GM20000 (cell line): ENCODE measurements at places on chromosomes 16 and 17.

GRCh38 chr16:84673561-84673960 lies 25.2 kb downstream of the KLHL36 start:
- DNase-seq, result peak; percentile 12

GRCh38 chr16:73430138-73430537 lies 382.2 kb upstream of the ZFHX3 start:
- DNase-seq, result no peak

GRCh38 chr17:903691-904481 lies 75.7 kb downstream of the NXN start:
- no peak for DNase-seq

DNA sequence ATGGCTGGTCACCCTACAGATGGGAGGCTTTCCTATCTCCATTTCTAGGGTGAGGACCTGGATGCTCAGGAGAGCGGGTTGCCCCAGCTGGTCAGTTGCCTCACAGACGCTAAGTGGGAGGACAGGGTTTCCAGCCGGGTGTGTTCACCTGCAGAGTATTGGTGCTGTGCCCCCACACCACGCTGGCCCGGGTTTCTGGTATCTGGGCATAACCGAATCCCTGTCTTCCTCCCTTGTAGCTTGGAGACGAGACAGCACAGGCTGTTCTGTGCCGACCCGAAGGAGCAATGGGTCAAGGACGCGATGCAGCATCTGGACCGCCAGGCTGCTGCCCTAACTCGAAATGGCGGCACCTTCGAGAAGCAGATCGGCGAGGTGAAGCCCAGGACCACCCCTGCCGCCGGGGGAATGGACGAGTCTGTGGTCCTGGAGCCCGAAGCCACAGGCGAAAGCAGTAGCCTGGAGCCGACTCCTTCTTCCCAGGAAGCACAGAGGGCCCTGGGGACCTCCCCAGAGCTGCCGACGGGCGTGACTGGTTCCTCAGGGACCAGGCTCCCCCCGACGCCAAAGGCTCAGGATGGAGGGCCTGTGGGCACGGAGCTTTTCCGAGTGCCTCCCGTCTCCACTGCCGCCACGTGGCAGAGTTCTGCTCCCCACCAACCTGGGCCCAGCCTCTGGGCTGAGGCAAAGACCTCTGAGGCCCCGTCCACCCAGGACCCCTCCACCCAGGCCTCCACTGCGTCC lies 9.7 kb downstream of the CX3CL1 start:
- no peak for DNase-seq

- peak; percentile 55 for DNase-seq
These were observed 22.5 kb downstream of the CCR7 start for GRCh38 chr17:40542558-40543411.

DNA sequence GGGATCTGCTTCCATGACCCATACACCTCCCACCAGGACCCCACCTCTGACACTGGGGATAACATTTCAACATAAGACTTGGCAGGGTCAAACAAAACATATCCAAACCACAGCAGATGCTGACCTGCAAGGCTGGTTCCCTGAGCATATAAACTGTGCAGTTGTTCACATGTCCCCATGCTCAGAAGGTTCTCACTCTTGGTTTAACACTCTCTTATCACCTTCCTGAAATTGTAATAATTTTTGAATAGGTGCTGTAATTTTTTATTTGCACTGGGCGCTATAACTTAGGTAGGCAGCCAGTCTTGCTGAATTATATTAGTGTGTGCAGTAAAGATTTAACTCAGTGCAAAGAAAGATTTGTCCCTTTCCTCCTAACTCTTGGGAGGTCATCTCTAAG lies 824.8 kb upstream of the SOX9 start:
- no peak for DNase-seq

DNA sequence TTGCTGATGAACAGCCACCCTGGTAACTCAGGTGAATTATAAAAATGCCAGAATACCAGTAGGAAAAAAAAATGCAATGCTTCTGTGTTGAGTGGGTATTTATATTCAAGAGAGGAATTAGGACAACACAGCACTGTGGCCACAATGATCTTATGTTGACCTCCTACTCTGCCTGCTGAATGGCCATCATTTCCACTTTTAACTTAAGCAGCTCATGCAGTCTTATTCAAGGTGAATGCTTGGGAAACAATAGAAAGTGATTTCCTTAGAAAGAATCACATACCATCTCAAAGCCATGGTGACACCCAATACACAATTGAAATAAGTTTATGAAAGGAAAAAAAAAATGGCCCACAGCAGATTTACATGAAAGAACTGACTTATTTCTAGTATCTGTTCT lies 224.0 kb downstream of the CDH8 start:
- DNase-seq, result no peak
